Hematopoietic multipotent progenitor cell treated with erythropoietin and hydrocortisone succinate and interleukin-3 and kit ligand, for 15 days (in vitro differentiated cells): ENCODE measurements at places on chromosomes 6 and 20.

DNA sequence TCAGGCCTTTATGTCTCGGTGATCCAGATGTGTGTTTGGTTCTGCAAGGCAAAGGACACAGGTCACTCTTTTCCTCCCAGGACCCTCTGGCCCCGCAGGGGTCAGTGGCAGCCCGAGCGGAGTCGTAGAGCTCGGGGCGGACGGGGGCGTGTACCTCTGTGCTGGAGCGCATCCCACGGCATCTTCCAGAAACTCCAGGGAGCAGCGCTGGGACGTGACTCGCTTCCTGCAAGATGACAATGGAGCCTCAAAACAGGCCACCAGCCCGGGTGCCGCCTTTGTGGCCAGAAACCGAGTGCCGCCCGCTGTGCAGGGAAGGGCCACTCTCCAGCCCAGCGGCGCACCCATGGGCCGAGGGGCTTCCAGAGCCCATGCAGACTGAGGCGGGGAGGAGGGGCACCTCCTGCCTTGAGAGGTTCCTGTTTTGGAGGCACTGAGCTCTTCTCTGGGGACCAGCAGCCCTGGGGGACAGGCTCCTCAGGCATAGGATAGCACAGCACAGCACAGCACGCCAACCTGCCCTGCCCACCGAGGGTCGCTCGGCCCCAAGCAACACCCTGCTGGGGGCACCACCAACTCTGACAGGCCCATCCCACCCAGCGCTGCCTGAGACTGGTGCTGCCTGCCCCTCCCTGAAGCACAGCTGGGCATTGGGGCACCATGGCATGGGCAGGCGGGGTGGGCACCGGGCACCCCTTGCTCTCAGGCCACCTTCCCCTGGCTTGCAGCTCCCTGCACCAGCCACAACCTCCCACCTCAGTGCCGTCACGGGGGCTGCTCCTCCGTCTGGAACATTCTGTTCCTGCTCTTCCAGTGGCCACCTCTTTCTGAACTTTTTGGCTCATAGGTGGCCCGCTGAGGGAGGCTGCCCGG is 9.7 kb downstream of the RPS21 start:
- no peak for DNase-seq

DNA sequence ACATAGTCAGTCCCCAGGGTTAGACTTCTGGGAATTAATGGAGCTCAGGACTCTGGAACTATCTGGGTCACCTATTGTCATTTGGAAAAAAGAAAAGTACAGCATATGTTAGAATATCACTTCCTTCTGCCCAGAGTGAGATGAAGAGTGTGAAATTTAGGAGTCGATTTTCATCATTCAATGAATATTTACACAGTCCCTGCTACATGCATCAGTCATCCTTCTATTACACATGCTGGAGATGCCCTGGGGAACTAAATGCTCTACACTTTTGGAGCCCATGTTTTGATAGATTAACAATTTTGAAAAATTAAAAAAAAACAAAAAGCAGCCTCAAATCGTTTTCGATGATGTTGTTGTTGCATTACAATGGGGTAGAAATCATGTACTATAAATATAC is 315.4 kb downstream of the ALDH8A1 start:
- no peak for DNase-seq

DNA sequence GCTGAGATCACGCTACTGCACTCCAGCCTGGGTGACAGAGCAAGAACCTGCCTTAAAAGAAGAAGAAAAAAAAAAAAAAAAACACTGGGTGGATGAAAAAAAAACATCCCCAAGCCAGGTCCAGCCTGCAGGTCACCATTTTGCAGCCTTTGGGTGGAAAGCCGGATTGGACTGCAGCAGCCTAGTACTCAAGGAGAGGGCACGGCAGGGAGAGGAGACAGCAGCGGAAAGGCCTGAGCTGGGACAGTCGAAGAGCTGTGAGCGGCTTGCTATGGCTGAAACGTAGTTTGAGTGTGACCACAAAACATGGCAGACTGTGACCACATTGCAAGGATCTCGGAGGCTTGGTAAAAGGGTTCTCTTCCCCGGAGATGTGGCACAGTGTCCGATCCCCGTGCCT is 173.0 kb downstream of the NFATC2 start:
- DNase-seq = no peak

DNA sequence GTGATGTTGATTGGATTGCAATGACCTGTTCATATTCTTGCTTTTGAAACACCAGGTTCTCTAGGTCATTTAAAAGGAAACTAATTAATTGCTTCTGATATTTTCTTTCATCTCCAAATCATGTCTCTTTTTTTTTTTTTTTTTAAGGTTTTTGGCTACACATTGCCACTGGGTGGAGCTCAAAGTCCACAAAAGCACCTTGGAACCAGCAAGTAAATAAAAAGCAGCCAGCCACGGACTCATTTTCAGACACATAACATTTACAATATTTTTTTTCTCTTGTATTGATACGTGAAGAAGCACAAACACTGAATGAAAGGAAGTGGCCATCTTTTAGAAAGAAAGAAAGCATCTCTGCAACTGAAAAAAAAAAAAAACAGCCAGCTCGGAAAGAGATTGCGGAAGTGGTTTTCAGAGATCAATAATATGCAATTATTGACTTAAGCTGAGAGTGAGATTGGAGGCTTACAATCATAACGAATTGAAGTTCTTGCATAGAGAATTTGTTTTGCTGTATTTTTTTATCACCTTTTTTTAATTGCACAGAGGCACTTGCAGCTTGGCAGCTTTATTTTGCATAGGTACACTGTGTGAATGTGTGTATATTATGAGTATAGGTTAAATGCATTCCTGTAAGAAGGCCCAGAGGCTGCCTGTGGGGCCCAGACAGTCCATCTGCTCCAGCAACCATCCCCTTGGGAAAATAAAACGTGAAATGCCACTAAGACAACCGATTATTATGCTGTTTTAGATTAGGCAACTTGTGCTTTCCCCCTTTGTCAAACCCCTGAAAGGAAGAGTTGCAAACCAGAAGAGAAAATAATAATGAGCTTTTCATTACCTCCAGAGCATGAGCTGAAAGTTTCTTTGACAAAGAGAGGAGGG is 28.2 kb downstream of the CGA start:
- DNase-seq = peak; percentile 46

- no peak for DNase-seq
These were observed 86.8 kb downstream of the MOXD1 start for GRCh38 chr6:132314432-132314831.

DNA sequence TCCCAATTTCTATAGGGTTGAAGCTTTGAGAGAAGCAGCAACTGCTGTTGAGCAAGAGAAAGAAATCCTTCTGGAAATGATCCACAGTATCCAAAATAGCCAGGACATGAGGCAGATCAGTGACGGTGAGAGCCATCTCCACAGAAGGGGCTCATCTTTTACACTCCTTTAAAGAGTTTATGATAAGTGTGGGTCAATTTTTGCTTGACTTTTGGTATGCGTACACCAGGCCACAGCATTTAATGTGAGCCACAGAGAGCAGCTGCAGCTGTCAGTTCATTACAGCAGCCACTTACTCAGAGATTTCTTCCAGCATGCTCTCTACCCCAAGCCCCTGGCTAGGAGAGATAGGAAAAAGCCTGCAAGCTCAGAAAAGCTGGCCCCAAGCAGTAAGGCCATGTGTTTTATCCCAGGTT is 9.9 kb downstream of the BAG2 start:
- DNase-seq = no peak

DNA sequence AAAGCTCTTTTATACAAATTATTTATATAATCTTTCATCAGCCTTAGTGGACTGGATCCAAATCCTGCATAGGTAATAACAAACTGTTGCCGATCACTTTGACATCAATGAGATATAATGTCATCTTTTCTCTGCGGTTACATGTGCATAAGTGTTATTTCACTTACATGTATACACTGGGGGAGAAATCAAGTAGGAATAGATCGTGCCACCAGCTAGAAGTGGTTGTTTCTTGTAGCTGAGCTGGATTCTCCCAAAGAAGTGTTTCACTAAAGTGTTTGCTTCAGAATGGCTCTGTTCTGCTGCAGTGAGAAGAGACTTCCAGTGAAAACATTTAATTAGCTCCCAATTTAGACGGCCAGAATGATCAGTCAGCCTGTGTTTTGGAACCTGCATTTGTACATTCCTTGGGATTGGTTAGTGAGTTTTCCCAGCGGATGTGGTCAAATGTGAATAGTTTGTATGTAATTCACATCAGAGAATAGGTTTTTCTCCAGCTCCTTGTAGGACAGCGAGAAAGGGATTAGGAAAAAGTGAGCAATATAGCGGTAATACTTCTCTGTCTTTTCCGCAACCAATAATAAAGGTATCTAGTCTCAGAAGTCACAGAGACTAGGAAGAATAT is 163.1 kb upstream of the CCN2 start:
- DNase-seq = no peak

DNA sequence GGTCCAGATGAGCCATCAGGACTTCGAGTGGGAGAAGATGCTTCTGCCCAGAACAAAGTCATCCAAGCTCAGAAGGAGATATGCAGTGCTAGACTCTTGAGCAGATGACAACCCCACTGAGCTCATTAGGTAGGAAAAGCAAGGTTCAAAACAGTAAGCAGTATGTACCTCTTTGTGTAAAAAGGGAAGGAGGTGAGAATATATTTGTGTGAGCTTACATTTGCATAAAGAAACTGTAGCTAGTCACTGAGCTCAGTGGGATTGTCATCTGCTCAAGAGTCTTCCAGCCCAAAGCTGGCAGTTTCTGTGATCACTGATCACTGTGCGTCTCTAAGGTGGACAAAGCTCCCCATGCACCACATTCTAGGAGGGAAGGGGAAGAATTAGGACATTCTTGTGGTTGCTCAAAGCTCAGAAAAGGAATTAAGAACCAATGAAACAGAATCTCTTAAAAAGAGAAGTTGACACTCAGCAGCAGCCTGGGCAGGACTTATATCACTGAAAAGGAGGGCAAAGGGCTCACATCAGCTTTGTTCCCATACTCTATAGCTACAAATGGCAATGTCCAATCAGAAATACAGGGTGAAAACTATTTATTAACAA is 90.0 kb upstream of the MAFB start:
- no peak for DNase-seq

DNA sequence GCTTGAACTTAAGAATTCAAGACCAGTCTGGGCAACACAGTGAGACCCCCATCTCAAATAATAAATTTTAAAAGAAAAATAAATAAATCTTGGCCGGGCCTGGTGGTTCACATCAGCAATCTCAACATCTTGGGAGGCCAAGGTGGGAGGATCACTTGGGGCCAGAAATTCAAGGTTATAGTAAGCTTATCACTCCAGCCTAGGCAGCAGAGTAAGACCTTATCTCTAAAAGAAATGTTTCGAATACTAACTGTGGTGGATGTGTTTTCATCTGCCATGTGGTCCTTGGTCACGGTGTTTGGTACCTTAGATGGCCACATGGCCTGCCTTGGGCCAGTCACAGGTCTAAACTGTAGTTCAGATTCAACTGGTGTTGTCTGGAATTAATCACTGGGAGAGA is 5.8 kb downstream of the UBE2C start:
- DNase-seq = no peak

DNA sequence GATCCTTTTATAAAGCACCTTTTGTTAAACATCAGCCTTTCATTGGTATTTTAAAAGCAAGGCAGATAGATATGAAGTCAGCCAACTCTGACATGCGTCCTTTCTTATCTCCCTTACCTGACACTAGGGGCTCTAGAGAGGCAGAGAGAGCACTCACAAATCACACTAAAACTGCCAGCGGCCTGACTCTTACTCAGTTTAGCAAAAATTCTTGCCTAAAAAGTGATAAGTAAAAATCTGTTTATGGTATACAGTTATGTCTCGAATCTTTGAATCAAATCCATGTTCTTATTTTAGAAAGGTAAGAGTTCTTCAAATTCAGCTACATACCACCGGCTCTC is 10.4 kb upstream of the TDRD6 start:
- DNase-seq = no peak

- DNase-seq = no peak
These were observed 174.9 kb downstream of the RIMS1 start for GRCh38 chr6:72061286-72061685.

DNA sequence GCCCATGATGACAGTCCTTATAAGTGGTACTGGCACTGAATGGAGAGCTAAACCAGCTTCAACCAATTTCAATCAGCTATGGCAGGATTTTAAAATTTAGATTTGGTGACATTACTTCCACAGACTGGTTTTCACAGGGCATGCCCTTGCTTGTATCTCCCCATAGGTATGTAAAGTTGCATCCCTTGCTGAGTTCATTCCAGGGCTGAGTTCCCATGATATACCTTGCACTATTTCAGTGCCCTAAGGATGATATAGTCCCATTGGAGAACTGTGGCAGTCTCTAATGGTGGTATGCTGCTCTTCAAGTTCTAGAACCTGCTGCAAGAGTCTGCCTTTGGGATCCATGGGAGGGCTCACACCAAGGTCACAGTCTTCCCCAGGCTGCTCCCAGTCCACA is 232.7 kb upstream of the MOCS1 start:
- DNase-seq = no peak

- DNase-seq = peak; percentile 90
These were observed 54.1 kb downstream of the FGD2 start for GRCh38 chr6:37059344-37060194.
